Lung microvascular endothelial cell (primary cell): ENCODE measurements at places on chromosomes 11 and 22. TPM values are rescaled to one million over a fixed set of nuclear protein-coding genes. Genes with fewer than 3 reads are reported as not detected.

DNA sequence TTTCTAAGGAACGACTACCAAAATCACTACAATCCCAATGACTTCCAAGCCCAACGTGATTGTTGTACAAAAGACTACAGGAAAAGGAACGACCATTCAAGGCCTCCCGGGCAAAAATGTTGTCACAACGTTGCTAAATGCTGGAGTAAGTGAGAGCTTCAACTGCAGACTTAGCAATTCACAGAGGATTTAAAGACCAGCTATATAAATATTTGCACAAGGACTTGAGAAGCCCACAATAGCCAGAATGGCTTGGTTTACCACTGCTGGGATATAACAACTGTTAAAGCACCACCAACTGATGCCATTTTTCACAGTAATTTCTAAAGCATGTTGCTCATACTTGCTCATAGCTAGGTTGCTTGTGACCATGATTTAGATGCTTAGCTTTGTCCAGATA is 78.3 kb downstream of the EMSY start:
- DNase-seq = no peak

- DNase-seq = no peak
Measured at GRCh38 chr11:38672445-38672844, 2074.4 kb upstream of the RAG2 start.

RAG2 gene
- total RNA-seq = not detected in 2 replicates

CDC42BPG gene
- 0.22 and 0.79 TPM in 2 replicates for total RNA-seq

DNA sequence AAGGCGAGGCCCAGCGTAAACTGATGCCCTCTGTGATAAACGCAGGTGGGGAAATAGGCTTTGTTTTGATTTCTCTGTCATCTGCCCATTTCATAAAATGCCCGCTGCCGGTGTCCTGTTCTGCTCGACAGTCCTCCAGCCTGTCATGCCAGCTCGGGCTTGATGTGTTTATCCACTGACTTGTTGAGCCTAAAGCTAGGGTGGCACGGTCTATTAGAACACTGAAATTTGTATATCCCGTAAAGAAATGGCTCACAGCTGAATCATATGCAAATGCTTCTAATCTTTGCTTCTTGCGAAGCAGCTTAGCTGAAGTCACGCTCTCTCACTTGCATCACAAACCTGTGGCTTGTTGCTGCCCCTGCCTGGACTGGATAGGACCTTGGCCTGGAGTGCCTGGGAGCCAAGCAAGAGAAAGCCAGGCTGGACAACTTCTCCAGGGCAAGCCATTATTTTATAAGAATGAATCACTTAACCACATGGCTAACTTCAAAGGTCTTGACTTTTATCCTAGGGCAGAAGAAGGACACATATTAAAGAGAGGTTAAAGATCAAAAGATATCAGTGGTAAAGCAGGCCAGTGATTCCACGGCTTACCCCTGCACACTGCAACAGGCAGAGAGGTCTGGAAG is 33.1 kb downstream of the EHF start:
- peak; percentile 10 for DNase-seq

NPAS4 gene
- total RNA-seq = not detected in 2 replicates

OR10D3 gene
- total RNA-seq = not detected in 2 replicates

DNA sequence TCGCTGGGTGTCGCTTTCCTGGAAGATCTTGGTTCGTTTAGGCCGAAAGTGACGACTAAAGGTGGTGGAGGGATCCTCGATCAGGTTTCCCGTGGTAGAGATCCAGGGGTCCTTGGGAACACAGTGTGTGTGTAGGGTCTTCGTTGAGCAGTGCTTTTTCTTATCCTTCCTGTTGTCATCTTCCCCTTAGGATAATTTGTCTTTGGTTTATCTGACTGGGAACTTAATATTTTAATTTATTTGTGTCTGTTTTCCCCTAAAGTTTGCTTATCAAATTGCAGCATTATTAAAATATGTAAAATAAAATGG is 403 bp downstream of the RBM7 start:
- DNase-seq = no peak

- DNase-seq = no peak
Measured at GRCh38 chr11:22343371-22344032, 5.3 kb downstream of the SLC17A6 start.

- DNase-seq = no peak
Measured at GRCh38 chr11:36363361-36364268, 67.5 kb downstream of the PRR5L start.

SCGB1A1 gene
- total RNA-seq = not detected in 2 replicates

DNA sequence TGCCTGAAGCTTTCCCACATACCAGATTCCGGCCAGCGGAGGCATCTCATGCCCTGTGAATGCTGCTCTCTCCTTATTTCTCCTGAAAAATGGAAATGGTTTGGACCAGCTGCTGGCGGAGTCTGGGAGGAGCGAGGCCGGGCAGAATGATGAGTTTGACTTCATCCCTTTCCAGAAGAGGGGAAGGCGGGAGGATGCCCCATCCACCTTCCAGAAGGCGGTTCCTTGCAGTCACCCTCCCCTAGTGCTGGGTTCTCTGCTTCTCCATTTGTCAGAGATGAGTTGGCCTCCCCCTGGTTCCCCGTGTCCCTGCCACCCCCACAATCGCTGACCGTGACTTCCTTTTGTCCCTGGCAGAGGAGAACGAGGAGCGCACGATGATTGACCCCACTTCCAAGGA is 75.6 kb downstream of the PARVB start:
- DNase-seq = no peak
